ENCODE measurements at places on chromosomes 1 and 21.

GRCh38 chr21:30209601-30210000, 6.3 kb downstream of the CLDN8 start:
- DNase-seq = no peak

DNA sequence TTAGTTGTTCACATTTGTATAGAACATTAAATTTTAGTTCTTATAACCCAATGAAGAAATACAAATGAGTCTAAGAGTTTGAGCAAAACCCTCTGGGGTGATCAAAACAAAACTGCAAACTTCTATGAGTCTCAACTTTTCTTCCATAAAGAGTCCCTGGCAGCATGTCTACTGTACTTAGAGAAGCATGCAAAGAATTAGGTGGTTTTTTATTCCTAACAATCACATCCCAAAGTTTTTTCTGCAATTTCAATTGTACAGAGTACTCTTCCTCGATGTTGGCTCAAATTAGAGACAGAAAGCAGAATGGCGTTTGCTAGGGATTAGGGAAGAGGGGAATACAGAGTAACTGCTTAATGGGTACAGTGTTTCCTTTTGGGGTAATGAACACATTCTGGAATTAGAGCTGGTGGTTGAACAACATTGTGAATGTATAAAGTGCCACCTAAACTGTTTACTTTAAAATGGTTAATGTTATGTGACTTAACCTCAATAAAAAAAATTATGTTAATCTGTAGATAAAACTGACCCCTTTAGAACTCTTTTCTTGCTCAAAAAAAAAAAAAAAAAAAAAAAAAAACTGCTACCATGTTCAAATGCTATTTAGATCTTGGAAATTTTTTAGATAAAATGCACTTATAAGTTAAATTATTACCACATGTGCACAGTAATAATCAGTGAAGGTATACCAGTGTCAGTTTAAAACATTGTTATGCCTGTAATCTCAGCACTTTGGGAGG, 4.8 kb downstream of the RC3H1 start:
- DNase-seq = no peak

DNA sequence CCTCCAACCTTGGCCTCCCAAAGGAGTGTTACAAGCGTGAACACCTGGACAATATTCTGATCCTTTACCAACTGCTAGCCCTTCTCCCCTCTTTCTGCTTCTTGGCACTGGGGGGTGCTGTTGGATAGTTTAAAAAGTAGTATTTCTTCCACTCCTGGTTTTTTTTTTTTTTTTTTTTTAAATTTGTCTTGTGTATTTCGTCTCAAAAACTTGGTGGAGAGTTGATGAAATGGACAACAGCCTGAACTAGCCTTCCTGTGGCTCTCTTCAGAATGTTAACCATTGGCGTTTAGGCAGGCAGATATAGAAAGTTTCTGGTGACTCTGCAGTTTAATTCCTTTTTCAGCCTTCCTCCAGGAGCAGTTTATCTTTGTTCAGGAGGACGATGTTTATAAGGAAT, 69.7 kb upstream of the USP24 start:
- peak; percentile 69 for DNase-seq

DNA sequence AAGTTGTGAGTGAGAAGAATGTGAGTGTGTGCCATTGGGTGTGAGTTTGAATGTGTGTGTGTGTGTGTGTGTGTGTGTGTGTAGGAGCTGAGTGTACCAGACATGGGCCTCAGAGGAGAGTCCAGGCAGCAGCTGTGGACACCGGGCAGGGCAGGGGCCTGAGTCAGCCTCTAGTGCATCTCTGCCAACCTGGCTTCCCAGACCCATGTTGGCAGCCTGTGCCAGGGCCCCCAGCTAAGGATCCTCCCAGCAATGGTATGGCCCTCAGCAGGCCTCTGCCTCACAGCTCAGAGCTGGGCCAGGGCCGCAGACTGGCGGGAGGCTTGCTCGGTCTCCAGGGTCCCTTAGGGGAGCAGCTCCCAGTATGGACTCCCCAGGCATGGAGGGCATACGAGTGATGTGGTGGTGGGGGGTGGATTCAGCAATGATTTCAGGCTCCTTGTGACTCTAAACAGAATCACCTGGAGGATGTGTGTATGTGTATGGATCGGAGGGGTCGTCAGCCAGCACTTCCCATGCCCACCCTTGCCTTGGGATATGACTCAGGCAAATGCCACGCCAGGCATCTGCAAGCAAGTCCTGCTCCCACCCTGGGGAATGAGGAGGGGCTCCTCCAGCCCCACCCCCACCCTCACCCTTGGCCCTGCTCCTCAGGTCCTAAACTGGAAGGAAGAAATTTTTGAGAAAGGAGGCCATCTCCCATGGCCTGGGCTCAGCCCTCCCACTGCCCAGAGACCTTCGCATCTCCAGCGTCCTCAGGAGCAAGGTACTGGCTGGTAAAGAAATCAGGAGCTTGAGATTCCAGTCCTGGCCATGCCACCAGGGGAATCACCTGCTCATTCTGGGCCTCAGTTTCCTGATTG, 1.8 kb upstream of the FOXO6 start:
- DNase-seq = no peak

GRCh38 chr1:55215194-55216021, at the start of gene USP24:
TSS of gene USP24 (minus strand) at chr1:55215364. CDS start at chr1:55215113, 251 bp downstream.
- no peak for DNase-seq

Measured in pons (tissue), 1 donor.